Sciatic nerve (tissue), 2 donors: ENCODE measurements at places on chromosomes 11 and 22. TPM values are rescaled to one million over a fixed set of nuclear protein-coding genes. Genes with fewer than 3 reads are reported as not detected.

DNA sequence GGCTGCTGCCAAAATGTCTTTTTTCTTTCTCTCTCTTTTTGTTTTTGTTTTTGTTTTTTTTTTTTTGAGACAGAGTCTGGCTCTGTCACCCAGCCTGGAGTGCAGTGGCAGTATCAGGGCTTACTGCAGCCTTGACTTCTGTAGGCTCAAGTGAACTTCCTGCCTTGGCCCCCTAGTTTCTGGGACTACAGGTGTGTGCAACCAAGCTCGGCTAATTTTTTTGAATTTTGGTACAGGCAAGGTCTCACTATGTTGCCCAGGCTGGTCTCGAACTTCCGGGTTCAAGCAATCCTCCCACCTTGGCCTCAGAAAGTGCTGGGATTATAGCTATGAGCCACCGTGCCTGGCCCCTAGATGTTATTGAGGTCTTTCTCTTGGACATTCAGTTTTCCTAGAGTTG is 2.2 kb upstream of the DDX10 start:
- no peak for DNase-seq

DNA sequence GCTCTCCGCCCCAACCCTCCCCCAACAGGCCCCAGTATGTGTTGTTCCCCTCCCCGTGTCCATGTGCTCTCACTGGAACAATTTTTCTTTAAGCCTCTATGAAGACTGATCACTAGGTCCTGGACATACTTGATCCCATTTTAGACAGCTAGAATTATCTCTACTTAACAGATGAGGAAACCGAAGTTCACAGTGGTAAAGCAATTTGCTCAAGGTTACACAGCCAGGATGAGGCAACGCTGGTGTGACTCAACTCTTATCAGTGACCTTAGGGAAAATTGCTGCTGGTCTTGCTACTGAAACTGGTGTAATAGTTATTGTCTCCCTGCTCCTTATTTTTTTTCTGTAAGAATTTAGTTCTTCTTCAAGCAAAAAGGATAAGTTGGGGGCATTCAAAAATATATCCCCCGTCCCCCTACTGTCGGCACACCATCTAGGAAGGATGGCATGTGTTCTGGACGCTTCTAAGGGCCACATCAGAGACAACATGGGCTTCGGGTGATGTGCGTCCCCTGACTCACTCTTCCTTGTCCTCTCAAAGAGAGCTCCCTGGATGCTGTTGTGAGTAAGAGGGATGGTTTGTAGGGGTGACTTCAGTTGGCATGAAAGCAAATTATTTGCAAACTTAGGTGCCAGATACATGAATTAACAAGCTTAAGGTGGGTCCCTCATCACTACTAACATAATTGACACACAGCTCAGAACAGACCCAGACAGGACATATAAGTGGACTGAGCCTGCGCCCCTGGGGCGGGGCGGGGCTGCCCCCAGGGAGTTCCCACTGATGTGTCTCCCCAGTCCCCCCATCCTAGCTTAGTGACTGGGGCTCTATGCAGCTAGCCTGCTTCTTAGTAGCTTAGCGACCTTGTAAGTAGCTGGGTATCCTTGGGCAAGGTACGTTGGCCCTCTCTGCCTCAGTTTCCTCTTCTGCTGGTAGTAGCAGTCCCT is 23.6 kb upstream of the ALX4 start:
- no peak for DNase-seq

DNA sequence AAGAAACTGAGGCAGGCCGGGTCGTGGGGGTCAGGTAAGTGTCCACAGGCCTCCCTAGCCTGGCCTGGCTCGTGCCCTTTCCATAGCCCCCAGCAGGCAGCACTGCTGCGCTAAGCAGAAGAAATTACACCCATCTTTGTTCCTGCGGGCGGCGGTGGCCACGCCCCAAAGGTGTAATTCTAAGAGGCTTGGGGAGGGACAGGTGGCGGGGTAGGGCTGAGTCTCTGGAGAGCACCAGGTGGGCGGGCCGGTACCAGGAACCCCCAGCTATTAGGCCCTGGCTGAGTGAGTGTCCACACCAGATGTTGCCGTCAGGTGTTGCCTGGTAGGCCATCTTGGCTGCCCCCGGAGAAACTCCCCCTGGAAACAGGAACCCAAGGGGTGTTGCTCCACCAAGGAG is 12.3 kb upstream of the ARAP1 start:
- DNase-seq: no peak

GRCh38 chr11:73498343-73498742 is 99.6 kb downstream of the FAM168A start:
- no peak for DNase-seq

GRCh38 chr22:47014636-47015345 is 252.3 kb downstream of the TBC1D22A start:
- peak; percentile 34 for DNase-seq

DNA sequence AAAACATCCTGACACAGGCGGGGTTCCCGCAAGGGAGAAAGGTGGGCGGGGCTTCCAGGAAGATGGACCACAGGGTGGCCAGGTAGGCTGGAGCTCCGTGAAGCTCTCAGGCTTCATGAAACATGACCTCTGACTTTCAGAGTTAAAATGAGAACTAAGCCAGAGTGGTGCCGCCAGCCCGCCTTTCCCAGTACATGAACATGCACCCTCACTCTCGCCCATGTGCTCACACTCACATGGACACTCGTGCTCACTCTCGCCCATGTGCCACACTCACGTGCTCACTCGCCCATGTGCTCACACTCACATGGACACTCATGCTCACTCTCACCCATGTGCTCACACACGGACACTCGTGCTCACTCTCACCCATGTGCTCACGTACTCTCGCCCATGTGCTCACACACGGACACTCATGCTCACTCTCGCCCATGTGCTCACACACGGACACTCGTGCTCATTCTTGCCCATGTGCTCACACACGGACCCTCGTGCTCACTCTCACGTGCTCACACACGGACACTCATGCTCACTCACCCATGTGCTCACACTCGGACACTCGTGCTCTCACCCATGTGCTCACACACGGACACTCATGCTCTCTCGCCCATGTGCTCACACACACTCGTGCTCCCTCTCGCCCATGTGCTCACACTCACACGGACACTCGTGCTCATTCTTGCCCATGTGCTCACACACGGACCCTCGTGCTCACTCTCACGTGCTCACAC is 10.0 kb downstream of the RNH1 start:
- no peak for DNase-seq

DNA sequence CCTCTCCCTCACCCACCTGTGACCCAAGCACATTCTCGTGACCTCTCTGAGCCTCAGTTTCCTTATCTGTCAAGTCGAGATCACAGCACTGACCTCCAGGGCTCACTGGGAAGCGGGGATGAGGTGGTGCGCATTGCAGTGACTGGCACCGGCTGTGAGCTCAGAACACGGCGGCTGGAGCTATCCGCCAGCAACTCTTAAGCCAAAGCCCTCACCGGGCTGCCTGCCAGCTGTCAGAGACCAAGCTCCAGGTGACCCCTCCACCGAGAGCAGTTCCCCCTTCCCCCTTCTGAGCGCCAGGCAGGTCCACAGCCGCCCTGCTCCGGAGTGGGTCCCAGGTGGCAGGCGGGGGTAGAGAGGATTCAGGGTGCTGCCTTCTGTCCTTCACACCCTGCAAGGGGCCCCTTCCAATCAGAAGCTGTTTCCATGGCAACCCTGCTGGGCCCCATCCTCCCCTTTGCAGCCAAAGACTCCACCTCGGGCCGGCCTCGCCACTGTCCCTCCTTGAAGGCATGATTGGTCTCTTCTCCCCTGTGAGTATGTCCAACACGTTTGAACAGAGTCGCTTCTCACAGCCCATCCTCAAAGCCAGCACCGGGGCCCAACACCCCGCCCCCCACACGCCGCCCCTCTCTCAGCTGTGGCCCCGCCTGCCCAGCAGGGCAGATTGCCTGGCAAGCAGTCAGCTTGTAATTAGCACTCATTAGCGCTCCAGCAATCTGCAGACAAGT is 98.7 kb downstream of the WNT7B start:
- DNase-seq: peak; percentile 50

- no peak for DNase-seq
These were observed at the start of gene PNPLA2 for GRCh38 chr11:818396-819128. Gene PNPLA2 (plus strand): TSS chr11:818914. CDS start chr11:819719, 805 bp downstream.

GRCh38 chr11:123351375-123351774 is 78.7 kb upstream of the GRAMD1B start:
- DNase-seq: no peak

DNA sequence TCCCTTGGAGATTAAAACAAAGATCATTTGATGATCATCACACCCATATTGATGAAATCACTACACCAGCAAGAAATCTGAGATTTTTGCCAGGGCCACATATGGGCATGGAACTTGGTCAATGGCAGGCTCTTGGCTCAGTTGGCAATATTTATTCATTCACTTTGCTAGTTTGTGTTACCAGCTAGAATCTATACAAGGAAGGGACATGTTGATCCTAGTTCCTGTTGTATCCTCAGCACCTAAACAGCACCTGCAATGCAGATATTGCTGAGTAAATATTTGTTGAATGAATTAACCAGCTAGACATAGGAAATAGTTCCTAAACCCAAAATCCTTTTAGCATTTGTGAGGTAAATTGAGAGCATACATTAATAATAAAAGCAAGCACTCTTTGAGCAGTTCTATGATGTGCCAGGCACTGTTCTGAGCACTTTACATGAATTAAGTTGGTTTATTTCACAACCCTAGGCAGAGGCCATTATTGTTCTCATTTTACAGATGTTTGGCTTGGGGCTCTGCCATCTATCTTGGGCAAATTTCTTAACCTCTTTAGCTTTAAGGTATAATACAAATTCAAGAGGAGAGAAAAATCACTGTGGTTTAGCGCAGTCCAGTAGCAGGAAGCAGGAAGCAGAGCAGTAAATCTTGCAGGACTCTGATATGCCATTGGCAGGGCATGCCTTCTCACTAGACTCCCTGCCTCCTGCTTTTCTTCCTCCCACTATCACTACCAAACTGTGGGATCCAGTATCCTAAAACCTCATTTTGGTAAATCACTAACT is 1.6 kb downstream of the TRIM68 start:
- DNase-seq: no peak

GRCh38 chr11:121437686-121438078 is 14.4 kb upstream of the SORL1 start:
- DNase-seq: no peak

Gene TRIM48
- total RNA-seq: not detected

Gene IL17REL
- total RNA-seq: not detected

Gene RIMBP3C
- 0.36 TPM for total RNA-seq
